ENCODE measurements at places on chromosomes 3 and 15.

DNA sequence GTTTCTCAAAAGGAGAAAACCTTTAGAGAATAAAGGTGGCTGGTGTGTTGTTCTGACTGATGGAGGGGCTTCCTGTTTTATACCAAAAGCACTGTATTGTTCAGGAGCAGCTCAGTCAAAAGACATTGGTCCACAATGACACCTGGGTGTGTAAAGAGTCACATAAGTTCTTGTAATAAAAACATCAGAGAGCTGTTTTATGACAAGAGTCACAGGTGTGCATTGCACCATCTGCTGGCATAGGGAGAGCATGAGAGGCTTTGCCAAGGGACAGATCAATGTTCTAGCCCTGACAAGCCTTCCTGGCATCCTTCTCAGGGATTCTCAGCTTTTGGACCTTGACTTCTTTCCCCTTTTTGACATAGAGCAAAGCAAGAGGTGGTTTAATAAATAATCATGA lies 20.4 kb downstream of the ARPP21 start:
- peak; percentile 40 for DNase-seq

DNA sequence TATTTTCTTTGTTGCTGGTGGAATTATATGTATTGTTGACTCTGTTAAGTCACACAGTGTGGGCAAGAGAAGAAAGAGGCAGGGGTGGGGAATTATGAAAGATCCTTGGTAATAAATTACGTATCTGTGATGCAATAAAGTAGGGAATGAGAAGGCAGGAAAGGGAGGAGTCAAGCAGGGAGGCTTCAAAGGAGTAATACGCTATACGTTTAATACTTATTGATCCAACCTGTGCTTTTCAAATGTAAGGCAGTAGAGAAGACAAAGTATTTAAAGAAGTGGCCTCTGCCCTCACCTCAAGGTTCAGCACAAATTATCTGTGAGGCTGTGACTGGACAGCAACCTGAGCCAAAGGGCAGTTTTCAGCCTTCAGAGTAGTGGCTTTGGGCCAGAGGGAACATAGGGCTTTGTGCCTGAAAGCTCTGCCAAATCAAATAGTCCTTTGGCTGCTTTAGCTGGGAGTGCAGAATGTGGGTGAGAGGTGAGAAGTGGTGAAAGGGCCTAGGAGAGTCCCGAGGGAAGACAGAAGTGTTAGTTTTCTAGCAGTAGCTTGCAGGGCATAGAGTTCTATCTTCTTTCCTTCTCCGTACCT lies 1.2 kb upstream of the PLIN1 start:
- peak; percentile 54 for DNase-seq

GRCh38 chr3:120820748-120821147 lies 78.2 kb downstream of the GTF2E1 start:
- DNase-seq: no peak

GRCh38 chr3:32454111-32454510 lies 48.5 kb downstream of the CMTM6 start:
- DNase-seq: no peak

- DNase-seq: no peak
Observed at GRCh38 chr3:192223815-192224214, 503.5 kb downstream of the FGF12 start.
